LHCN-M2 (cell line): ENCODE measurements at places on chromosomes 13 and 19. TPM values are rescaled to one million over a fixed set of nuclear protein-coding genes. Genes with fewer than 3 reads are reported as not detected.

GRCh38 chr19:35729763-35730162 lies 12.0 kb downstream of the KMT2B start:
- DNase-seq: no peak

GRCh38 chr19:18645035-18645511 lies 8.2 kb downstream of the KLHL26 start:
- no peak for DNase-seq

- no peak for DNase-seq
These were observed 1090.4 kb downstream of the PCDH9 start for GRCh38 chr13:66139701-66140100.

GRCh38 chr13:50124536-50125303 lies 109.5 kb downstream of the KCNRG start:
- peak; percentile 45 for DNase-seq

MYCBP2 gene
- 34.4 and 50.3 TPM in 2 replicates for total RNA-seq

ZNF90 gene
- 0.11 and 0.32 TPM in 2 replicates for total RNA-seq

ZNF177 gene
- 1.3 and 2.2 TPM in 2 replicates for total RNA-seq

CEACAM4 gene
- not detected in 2 replicates for total RNA-seq

MEGF8 gene
- total RNA-seq: 19.6 and 20.2 TPM in 2 replicates

ZNF792 gene
- total RNA-seq: 4.1 and 4.6 TPM in 2 replicates
